ENCODE measurements at places on chromosomes 5 and 9.

- DNase-seq = no peak
Measured at GRCh38 chr5:122368510-122369251, 56.6 kb downstream of the SNCAIP start.

DNA sequence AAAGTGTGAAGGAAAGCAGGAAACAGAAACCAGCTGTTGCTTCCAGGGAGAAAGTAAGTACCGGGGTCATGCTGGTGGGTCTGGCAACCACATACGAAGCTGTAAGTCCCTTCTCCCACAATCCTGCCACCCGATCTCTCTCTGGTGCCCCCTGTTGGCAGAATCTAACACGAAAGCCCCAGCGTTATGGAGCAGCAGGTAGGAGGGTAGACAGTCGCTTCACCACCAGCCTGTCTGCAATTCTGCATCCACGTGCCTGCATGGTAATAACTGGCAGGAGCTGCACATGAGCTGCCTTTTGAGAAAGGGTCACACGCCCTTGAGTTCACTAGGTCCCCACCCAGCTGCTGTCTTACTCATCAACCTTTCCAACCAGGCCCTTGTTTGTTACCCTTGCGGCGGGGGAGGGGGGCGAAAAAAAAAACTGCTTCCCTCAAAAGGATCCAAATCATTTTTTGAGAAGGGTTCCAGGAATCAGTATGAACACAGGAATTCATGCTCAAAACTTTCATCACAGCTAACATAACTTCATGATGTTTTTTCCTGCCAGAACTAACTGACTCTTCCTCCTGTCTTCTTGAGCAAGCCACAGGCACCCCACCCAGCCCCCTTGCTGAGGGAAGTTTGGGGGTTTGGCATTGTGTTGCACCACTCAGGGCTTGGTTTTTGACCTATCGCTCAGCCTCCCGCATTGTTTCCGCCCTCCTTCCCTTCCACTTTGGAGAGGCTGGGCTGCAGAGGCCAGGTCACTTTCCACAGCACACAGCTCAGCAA is 19.6 kb upstream of the TMEM252 start:
- peak; percentile 9 for DNase-seq

DNA sequence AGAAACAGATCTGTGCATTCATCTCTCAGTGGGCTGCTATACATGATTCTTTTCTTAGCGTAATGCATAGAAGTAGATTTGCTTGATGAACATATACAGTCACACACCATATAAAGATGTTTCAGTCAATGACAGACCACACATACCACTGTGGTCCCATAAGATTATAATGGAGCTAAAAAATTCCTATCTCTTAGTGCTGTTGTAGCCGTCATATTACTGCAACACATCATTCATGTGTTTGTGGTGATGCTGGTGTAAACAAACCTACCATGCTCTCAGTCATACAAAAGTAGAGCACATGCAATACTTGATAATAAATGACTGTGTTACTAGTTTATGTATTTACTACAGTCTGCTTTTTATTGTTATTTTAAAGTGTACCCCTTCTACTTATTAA is 214.3 kb downstream of the ARHGAP26 start:
- DNase-seq = no peak

- DNase-seq = no peak
Measured at GRCh38 chr9:124267271-124267807, 9.6 kb downstream of the NEK6 start.

DNA sequence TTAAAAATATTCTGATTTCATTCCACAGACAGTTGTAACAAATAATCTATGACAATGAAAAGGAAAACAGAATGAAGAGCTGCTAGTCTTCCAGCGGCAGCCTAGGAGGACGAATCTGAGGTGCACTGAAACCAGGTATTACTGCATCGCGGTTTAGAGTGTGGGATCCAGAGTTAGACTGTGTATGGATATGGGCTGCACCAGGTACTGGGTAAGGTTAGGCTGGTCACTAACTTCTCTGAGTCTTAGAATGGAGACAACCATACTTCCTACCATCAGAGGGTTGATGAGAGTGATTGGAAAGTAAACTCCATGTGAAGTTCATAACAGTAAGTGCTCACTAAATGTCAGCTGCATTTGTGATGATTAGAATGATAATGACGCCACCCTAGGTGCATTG is 158.7 kb downstream of the MYO10 start:
- no peak for DNase-seq

GRCh38 chr9:136631038-136632000 is 31.4 kb upstream of the EGFL7 start:
- peak; percentile 50 for DNase-seq

- no peak for DNase-seq
Measured at GRCh38 chr5:138623053-138623452, 47.9 kb upstream of the HSPA9 start.

DNA sequence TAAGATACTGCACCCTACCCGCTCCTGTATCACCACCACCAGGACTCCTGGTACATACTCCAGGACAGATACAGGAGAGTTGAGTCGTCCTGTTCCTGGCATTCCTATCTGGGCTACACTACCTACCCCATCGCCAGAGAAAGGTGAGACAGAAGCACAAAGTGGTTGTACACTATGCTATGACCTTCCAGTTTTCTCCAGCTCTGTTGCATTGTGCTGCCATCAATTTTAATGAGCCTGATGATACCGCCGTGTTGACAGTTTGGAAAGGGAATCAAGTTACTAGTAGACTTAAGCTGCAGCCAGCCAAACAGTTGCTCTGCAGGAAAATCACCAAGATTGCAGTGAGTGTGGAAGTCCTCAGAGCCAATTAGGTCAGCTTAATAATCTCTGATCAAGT is 35.2 kb downstream of the ANP32B start:
- DNase-seq = no peak

DNA sequence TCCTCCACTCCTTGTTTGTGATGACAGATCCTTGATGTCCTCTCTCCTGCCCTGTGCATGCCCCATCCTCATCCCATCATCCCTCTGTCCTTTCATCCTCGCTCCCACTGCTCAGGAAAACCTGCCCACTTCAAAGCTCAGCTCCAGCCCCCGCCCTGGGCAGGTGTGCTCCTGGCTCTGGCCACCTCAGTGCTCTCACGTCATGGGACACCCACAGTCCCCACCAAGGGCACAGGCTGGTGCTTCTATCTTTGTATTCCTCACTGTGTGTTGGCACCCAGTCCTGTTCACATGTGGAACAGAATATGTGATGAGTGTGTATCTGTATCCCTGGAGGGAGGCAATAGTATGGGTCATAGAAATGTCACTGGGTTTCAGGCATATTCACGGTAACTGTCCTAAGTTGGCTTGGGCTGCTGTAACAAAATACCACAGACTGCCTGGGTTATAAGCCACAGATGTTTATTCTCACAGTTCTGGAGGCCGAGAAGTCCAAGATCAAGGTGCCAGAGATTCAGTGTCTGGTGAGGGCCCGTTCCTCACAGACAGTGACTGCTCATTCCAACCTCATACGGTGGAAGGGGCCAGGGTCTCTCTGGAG is 13.5 kb downstream of the GFPT2 start:
- no peak for DNase-seq

GRCh38 chr5:122639864-122640263 is 135.0 kb upstream of the SNX2 start:
- no peak for DNase-seq

DNA sequence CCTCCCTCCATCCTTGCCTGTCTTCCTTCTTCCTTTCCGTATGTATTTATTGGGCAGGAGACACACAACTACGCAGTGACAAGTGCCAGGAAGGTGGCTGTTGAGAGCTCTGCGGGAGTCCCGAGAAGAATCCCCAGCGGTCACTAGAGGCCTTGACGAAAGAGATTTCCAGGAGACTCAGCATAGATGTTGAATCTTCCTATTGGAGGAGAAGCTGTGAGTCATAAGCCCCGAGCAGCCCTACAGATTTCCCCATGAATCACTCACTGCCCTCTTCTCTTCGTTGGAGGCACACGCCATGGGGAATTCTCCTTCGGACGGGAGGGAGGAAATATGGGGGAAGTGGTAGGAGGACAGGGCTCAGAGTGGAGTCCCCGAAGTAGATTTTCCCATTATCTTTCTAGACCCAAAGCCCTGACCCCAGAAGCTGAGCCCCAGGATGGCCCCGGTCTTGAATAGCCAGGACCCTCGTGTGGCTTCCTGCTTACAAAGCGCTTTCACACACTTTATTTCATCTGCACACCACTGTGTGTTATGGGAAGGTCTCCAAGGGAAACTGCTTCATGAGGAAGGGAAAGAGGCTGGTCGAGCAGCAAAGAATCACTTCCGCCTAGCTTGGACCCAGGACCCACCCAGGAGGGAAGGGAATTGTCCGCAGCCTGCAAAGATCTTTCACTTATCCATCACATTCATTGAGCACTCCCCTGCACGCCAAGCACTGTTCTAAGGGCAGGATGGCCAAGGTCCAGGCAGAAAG is 12.7 kb downstream of the DUSP1 start:
- no peak for DNase-seq

- DNase-seq = no peak
Measured at GRCh38 chr9:13841746-13842462, 472.0 kb downstream of the NFIB start.

- DNase-seq = no peak
Measured at GRCh38 chr5:65815161-65815560, 93.2 kb downstream of the NLN start.
